ENCODE measurements at places on chromosomes 4 and X.

DNA sequence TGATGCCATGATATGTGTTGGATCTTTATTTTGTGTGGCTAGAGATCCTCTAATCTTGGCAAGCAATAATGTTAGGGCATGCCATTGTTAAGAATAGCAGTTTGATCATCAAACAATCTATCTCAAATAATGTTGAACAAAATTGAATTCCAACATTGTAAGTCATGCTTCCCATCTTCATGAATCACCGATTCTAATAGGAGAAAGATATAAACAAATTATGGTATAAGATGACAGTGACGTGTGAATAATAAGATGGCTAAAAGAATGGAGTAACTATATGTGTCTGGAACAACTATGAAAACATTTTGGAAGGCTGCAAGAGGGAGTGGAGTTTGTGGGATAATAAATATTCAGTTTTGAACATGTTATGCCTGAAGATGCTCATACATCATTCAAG, 208.4 kb downstream of the DTHD1 start:
- DNase-seq: no peak

DNA sequence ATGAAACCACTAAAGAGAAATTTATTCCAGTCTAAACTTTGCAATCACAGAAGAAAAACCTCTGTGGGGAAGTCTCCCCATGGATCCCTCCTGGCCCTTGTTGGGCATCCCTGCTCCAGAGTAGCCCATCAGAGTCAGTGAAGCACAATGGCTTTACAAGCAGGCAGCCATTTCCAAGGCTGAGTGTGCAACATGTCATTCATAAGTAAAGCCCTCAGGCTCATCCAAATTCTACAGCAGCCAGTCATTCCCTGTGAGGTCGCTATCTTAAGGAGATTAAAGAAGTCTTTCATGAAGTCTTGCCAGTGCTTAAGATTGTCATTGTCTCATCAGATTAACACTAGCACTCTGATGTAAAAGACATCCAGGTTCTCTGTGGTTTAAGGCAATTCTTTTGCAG, 17.0 kb upstream of the MAPK10 start:
- no peak for DNase-seq

DNA sequence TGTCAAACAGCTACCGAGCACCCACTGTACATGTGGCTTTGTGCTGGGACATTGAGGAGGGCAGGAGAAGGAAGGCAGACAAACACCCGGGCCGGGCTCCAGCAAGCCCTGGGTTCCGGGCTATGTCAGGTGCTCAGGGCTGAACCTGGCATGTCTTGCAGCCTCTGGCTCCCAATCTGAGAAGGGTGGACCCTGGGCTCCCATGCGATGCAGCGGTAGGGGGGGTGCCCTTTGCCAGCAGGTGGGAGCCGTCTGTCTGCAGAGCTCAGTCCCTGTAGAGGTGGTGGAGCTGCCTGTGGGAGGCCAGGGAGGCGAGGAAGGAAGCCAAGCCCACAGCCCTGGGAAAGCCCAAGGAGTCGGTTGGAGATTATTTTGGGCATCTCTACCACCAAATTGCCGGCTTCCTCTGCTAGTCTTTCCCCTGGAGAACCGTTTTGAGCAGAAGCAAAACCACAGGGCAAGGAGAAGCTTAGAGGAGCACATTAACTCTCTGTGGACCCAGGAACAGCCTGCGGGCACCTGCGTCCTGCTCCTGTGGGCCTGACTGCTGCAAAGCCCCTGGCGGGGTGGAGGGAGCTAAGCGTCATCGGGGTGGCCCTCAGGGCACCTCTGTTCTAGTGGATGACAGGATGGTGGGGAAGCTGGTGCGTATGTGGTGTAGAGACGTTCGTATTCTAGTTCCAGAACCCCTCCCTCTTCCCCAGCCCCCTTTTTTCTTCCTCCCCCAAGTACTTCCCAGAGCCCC, 10.3 kb downstream of the CPZ start:
- DNase-seq: no peak

DNA sequence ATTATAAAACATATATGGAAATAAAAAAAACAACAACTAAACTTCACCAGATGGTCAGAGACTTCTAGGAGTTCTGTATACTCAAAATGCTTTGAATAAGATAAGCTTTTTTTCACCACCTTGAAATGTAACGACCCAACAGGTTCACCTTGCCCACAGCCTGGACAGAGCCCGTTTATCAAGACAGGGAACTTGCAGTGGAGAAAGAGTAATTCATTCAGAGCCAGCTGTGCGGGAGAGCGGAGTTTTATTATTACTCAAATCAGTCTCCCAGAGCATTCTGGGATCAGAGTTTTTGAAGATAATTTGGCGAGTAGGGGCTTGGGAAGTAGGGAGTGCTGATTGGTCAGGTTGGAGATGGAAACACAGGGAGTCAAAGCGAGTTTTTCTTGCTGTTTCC, 38.5 kb downstream of the AGA start:
- no peak for DNase-seq

DNA sequence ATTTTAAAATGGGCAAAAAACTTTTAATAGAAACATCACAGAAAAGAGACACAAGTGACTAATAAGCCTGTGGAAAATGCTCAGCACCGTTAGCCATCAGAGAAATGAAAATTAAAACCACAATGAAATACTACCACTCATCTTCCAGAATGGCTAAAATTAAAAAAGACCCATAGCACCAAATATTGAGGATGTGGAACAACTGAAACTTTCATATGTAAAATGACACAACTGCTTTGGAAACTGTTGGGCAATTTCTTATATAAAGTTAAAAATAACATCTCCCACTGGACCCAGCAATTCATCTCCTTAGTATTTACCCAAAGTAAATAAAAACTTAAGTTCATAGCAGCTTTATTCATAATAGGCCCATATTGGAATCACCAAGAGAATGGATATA, 94.2 kb downstream of the TENM3 start:
- no peak for DNase-seq

DNA sequence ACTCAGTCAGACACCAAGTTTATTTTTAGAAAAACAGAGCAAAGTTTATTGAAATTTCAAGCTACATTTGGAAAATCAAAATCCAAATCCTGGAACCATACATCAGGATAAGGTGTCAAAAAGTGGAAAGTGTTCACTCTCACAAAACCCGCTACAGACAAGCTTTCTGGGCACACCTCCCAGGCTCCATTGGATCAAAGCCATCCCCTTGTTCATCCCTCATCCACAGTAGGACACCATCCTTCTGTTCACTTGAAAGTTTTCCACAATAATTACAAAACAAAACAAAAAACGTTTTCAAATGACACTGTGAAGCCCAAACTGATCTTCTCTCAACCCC, 62.4 kb downstream of the TSC22D3 start:
- DNase-seq: no peak

DNA sequence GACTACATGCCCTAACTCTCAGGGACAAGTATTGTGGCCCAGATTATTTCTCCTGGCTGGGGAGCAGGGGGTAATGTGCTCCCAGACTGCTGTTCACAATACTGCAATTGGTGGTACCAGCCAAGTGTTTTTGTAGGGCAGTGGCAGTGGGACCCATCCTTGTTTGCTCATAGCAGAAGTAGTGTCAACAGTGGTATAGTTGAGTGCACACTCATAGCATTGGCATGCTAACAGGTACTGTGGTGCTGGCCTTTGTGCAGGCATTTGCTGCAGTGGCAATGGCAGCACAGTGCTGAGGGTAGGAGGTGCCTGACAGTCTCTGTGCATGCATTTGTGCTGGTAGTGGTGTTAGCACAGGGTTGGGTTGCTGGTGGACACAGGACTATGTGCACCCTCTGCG, 995.0 kb downstream of the SH3BGRL start:
- DNase-seq: no peak

- no peak for DNase-seq
Measured at GRCh38 chrX:43474321-43474720, 181.8 kb upstream of the MAOA start.

DNA sequence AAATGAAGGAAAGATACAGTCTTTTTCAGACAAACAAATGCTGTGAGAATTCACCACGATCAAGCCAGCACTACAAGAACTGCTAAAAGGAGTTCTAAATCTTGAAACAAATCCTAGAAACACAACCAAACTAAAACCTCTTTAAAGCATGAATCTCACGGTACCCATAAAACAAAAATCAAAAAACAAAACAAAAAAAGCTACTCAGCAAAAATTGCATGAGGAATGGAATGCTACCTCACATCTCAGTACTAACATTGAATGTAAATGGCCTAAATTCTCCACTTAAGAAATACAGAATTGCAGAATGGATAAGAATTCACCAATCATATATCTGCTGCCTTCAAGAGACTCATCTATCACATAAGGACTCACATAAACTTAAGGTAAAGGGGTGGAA, 300.1 kb downstream of the NAF1 start:
- no peak for DNase-seq

DNA sequence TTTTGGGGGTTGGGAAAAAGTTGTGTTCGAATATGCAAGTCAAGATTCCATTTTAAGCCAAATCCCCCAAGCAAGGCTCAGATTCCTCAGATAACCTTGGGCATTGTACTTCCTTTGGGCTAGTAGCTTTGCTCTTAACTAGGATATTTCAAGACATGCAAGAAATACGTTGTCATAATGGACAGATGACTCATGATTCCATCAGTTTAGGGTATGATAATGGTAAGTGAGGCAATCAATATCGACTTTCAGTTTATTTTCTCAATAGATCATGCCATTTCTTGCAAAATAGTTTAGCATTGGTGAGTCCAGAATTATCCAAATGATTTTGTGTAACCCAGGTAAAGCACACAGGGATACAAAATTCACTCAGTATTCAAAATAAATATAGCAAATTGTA, 25.4 kb downstream of the CFAP299 start:
- no peak for DNase-seq

GRCh38 chrX:40835526-40835925, 100.2 kb upstream of the MED14 start:
- no peak for DNase-seq

DNA sequence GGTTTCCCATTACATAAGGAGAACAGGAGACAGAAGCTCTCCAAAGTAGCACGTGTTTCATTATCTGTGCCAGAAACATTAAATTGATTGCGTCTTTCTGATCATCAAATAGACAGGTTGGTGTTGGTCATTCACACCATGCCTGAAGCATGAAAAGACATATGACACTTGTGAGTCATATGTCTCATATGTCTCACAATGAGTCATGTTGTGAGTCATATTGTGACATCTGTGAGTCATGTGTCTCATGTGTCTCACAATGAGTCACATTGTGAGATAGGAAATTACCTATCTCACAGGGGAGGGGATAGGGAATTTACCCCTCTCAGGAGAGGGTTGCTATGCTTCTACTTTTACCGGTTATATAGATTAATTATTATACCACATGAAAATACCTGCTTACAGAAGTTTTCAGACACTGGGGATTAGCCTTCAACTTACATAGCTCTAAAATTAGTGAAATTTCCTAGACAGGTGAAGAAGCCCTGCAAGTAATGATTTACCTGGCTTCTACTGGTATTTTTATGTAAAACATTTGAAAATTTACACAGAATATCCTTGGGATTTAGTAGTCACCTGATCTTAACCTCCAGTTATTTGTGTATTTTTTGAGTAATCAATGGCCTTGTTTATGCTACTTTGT, 80.8 kb downstream of the NPFFR2 start:
- no peak for DNase-seq

- DNase-seq: no peak
Measured at GRCh38 chr4:142840516-142841123, 5.5 kb downstream of the INPP4B start.

DNA sequence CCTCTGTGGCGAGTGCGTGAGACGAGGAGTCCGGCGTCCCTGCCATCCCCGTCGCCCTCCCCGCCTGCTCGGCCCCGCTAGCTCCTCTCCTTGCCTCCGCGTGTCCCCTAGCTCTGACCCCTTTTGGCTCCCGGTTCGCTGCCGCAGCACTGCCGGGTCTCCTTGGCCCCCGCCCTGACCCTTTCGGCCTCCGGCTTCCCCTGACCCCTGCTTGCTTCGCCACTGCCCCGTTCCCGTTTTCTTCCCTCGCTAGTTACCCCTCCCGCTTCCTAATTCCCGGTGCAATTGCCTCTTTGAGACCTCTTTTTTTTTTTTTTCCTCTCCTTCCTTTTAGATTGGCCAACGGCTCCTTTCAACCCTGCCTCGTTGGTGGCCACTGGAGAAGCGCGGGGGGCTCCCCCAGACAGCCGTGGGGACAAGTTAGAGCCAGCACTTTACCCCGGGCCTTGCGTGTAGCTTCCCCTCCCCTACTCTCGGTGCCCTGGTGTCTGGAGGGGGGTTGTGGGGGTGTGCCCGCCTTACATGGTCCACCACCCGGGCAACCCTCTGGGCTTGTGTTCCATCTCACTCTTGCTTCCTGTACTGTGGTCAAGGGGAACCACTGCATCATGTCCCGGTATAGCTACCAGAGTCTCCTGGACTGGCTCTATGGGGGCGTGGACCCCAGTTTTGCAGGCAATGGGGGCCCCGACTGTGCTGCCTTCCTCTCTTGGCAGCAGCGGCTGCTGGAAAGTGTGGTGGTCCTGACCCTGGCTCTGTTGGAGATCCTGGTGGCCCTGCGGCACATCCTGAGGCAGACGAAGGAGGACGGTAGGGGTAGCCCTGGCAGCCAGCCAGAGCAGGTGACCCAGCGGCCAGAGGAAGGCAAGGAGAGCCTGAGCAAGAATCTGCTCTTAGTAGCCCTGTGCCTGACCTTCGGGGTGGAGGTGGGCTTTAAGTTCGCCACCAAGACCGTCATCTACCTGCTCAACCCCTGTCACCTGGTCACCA, 548 bp downstream of the TMEM164 start:
- no peak for DNase-seq

DNA sequence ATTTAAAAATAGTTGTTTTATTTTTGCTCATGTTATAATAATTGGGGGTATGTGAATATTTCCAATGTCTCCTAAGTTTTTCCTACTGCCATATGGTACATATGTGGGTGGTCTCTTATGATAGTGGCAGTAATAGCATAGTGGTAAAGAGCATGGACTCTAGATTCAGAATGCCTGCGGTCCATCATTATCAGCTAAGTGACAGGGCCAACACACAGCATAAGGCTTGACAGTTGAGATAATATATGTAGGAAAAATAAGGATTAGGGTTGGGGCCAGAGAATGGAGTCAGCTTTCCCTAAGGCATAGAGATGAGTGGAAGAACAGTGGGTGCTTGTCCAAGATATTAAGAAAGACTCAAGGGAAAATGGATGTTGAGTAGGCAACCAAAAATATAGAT, 2707.5 kb downstream of the PCDH7 start:
- DNase-seq: no peak

GRCh38 chrX:46757593-46757992, 1.3 kb downstream of the SLC9A7 start:
- DNase-seq: no peak

DNA sequence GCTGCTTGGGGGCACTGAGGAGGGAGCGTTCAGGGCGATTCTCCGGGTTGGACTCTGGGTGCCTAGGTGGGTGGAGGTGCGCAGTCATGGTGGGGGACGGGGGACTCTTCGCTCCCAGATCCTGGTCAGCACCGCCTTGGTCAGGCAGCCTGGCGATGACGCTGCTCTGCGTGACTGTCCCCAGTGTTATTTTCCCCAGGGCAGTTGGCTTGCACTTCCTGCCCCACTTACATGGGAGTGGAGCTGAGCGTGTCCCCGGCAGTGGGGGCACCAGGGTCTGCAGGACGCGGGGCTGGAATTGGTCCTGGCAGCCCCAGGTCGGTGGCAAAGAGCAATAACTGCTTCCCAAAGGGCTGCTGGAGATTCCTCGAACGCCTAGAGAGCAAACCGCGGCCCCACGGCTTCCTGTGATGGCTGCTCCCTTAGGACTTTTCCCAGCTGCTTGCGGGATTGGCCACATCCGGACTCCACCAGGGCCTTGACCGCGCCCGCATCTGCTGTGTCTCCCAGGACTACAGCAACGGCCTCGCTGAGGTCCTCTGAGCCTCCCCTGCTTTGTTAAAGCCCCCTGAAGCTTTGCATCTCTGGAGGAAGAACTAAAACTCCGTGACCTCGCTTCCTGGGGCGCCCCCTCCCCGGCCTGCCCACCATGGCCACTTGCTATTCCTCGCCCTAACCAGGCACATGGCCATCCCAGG, 35.3 kb upstream of the GPR78 start:
- no peak for DNase-seq
